Hematopoietic multipotent progenitor cell (in vitro differentiated cells): ENCODE measurements at places on chromosomes 7 and 10.

DNA sequence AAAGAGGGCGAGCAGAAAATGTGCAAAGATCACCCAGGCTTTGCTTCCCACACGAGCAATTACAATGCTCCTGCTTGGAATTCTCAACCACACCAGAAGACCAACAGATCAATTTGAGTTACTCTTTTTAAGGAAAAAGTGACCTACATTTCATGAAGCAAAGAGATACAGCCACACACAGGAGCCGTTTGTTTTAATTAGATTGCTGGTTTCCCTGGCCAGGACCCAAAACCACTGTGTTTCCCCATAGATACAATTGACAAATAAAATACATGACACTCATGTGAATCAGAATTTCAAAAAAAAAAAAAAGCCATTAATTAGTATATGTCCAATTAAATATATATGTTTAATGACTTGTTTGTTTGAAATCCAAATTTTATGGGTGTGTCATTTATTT lies 458.3 kb downstream of the PLXDC2 start:
- DNase-seq = no peak

DNA sequence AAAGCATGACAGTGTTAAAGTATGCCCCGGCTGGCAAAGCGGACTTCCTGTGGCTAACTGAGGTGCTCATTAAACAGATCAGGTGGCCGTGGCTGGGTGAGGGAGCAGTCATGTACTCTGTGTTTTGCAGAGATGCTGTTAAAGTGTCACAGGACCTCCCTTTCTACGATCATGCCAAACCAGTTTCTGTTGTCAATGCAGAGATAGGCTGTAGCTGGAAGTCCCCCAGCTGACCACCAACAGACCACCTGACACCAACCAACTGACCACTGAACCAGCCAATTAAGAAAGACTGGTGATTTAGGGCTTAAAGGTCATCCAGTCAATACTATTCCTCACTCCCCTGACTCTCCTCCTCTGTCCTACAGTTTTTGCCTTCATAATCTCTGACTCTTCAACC lies 431.1 kb upstream of the LRGUK start:
- no peak for DNase-seq

DNA sequence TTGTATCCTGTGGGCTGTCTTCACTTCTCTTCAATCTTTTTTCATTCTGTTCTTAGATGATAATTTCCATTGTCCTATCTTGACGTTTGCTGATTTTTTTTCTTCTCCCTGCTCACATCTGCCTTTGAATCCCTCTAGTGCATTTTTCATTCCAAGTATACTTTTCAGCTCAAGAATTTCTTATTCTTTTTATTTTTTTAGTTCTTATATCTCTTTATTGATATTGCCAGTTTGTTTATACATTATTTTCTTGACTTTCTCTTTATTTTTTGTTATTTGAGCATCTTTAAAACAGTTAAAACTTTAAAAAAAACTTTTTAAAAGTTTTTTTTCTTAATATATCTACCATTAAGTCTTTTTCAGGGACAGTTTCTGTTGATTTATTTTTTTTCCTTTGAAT lies 100.9 kb downstream of the EXOC4 start:
- no peak for DNase-seq

- DNase-seq = no peak
Observed at GRCh38 chr7:158470336-158470735, 117.3 kb downstream of the PTPRN2 start.

- no peak for DNase-seq
Observed at GRCh38 chr10:2300231-2300630, 562.9 kb upstream of the ADARB2 start.

DNA sequence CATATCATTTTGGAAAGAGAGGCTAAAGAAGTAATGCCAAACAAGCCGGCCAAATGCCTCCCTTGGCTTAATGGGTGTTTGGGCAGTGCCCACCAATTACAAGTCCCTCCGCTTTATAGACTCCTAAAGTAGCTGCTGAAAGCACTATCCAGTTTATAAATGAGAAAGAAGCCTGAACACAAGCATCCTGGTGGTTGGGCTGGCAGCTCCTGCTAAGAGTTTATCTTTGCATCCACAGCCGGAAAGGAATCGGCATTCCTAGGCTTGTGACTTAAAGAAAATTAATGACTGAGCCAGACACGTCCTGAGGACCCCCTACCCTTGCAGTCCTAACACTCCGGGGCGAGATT lies 13.1 kb upstream of the NKX2-3 start:
- DNase-seq = no peak

DNA sequence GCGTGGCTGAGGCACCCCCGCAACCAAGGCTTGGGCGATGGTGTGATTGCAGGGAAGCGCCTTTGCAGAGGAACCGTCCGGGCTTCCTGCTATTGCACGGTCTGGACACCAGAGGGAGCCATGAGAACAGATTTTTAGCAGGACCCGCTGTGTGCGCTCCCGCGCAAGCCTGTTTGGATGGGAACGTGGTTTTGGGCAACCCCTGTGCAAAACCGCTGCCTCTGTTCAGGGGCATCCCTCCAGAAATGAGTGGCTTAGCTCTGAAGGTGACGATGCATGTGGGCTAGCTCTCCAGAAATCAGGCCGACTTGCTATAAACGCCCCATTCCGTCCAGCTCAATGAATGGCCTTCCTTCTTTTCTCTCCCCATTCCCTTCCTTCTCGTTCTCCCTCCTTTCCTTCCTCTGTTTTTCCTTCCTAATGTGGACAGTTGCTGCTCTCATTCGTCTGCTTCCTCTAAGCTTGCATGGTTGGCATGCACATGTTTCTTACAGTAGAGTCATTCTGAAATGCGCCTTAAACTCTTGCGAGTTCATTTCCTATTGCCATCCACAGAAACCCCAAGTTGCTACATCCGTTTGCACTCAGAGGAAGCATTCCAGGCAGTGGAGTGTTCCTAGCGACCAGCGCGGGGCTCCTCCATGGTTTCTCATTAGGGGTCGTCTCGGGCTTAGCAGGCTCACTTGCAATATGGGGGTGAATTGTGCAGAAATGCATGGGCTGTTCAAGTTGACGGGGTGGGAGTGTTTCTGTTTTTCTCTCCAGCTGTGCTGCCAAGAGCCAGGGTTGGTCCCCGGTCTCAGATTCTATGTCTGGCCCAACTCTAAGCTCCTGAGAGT lies 302.5 kb upstream of the GALNT17 start:
- DNase-seq = peak; percentile 14
